ENCODE measurements at places on chromosomes 5 and 9.

- DNase-seq: no peak
These were observed 49.8 kb upstream of the GADD45G start for GRCh38 chr9:89555036-89555415.

DNA sequence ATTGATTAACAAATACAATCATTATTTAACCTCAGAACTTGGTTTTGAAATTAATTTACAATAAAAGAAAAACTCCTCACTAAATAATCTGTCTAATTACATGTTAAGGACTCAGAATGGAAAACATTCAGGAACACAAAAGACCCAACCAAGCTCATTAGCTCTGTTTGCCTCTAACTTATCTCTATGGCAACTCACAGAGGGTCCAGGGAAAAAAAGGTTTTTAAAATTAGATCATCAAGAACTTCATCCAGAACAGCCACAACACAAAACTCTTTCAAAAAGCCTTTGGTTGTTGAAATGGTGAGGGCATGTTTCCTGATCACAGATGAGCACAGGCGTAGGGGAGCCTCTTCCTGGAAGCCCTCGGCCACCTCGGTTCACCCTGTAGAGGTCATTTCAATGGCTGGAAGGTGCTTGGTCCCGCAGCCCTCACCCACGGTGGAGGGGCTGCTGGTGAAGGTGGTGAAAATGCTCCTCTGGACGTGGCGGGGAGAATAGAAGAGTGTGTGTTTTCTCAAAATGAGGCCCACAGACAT is 17.2 kb upstream of the TCF7 start:
- DNase-seq: no peak

DNA sequence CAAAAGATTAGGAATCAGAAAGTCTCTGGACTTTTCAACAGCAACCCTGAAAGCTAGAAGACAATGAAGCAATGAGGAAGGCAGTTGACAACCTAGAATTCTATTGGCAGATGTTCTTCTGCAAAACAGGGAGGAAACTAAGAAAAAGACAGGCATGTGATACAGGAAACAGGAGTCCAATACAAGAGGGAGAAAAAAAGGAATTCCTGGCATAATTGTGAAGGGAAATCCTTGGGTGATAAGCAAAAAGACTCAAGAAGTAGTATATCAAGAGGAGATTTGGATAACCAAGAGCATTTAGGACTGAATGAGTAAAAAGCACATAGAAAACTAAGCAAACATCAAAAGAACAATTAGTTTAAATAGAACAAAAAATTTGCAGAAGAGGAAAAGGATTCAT is 58.6 kb downstream of the LPAR1 start:
- no peak for DNase-seq

GRCh38 chr9:137029058-137029936 is 1.3 kb upstream of the ABCA2 start:
- DNase-seq: peak; percentile 76

GRCh38 chr5:134553821-134554267 is 28.4 kb downstream of the JADE2 start:
- DNase-seq: no peak

DNA sequence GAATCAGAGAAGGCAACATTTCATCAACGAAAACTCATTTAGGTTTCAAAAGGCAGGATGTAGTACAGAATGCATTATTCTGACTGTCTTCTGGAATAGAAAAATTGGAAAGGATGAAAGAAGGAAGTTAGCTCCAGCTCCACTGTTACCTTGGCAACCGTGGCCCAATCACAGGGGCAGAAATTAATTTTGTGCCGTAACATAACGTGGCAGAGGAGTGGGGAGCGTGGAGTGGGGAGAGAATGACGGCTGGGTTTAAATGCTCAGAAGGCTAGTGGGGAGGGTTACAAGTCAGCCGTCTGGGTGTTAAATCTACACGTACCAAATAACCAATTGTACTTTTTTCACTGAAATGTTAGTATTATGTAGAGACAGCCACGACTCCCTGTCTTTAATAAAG is 32.3 kb upstream of the EQTN start:
- DNase-seq: no peak

- DNase-seq: no peak
These were observed 479.6 kb downstream of the ACTL7B start for GRCh38 chr9:108376140-108376539.

- DNase-seq: no peak
These were observed 140.9 kb downstream of the AOPEP start for GRCh38 chr9:94867281-94867841.

DNA sequence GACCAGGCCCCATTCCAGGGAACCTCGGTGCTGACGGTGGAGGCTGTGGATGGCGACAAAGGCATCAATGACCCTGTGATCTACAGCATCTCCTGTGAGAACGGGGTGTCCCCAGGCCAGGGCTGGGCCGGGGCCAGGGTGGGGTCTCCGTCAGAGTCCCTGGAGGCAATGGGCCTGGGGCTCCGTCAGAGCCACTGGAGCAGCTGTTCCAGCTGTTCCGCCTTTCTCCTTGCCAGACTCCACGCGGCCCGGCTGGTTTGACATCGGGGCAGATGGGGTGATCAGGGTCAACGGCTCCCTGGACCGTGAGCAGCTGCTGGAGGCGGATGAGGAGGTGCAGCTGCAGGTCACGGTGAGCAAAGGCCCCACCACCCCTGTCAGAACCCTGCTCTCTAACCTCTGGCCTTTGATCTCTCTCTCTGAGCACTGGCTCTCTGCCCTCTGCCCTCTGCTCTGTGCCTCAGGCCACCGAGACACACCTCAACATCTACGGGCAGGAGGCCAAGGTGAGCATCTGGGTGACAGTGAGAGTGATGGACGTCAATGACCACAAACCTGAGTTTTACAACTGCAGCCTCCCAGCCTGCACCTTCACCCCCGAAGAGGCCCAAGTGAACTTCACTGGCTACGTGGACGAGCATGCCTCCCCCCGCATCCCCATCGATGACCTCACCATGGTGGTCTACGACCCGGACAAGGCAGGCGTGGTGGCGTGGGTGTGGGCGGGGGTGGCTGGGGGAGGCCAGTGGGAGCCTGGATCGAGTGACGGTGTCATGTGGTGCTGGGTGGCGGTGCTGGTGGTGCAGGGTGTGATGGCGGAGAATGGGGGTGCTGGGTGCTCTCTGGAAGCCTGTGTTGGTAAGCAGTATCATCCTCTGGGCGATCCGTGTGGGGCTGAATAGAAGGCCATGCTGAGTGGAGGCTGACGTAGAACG is 26.6 kb downstream of the CDHR2 start:
- no peak for DNase-seq

- DNase-seq: peak; percentile 29
These were observed 296.5 kb downstream of the ARHGAP26 start for GRCh38 chr5:143066556-143067281.

DNA sequence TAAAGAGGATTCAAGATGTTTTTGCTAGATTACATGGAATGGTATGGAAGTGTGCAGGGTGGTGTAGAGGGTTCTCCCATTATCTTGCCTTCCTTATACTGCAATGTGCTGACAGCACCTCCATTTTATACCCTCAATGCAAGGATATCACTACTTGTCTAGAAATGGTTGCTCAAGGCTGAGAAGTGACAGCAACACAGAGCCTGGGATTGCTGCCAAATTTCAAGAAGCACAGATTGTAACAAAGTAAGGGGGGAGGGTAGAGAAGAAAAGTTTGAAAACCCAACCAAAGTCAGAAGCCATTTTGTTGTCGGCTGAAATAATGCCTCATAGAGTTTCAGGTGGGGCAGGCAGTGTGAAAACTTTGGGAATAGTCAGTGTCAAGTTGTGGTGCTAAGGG is 29.8 kb downstream of the PCDHAC2 start:
- DNase-seq: no peak

DNA sequence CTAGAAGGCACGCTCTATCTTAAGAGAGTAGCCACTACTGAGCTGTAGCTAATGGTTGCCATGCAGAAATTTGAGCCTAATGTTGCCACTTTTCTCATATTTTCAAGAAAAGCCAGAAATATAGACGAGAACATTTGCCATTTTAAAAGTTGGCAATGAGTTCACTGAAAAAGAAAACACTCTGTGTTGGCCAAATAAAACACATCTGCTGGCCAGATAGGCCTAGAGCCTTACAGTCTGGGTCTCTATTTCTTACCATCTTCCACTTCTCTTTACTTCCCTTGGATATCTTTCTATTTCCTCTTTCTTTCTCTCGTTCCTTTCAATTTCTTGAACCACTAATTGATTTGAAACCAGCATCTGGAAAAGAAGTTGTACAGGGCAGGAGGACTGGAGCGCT is 36.6 kb upstream of the VCAN start:
- no peak for DNase-seq

DNA sequence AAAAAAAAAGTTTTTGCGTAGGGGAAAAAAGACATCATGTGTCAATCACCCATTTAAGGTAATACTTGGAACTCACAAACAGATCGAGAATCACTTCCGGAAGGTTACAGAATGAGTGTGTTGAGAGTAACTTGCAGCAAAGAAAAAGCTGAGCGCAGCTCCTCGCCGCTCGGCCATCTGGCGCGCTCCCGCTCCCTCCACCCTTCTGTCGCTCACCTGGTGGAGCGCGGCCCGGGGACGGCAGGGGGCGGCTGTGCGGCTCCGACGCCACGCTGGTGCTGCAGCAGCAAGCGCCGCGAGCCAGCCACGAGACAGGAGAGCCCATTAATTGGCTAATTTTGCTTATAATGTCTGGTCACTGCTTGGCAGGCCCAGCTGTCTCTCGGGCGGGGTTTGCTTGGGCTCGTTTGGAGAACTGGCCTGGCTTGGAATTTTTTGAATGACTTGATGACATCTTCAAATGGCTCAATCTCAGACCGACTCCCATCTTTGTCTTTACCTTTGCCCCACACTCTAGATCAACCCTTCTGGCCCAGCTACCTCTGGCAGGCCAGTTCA is 601.8 kb downstream of the CCDC171 start:
- DNase-seq: peak; percentile 29

DNA sequence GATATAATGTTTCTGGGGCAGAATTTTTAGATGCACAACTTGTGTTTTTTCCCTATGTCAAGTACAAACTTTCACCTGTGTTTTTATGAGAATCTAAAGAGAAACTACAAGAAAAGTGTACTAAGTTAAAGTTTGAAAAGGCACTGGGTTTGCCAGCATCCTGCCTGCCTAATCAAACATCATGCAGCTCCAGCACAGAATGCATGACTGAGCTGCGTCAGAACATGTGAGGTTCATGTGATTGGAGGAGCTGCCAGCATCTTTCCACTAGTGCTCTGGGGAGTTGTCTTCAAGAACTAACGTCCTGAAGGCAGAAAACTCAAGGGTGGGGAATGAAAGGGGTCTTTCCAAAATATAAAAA is 46.1 kb upstream of the RIC1 start:
- no peak for DNase-seq

GRCh38 chr5:37109338-37109737 is 139.8 kb downstream of the CPLANE1 start:
- no peak for DNase-seq

- no peak for DNase-seq
These were observed 601.1 kb upstream of the RORB start for GRCh38 chr9:73896061-73896460.

Measured in stimulated activated CD4-positive, alpha-beta T cell treated with anti-CD3 and anti-CD28 coated beads, Interleukin-15, amount 100 ng/mL, for 48 hours (primary cell).